ENCODE measurements at places on chromosomes 1 and 21.

GRCh38 chr1:90474158-90474557 lies 242.9 kb downstream of the BARHL2 start:
- DNase-seq = no peak

DNA sequence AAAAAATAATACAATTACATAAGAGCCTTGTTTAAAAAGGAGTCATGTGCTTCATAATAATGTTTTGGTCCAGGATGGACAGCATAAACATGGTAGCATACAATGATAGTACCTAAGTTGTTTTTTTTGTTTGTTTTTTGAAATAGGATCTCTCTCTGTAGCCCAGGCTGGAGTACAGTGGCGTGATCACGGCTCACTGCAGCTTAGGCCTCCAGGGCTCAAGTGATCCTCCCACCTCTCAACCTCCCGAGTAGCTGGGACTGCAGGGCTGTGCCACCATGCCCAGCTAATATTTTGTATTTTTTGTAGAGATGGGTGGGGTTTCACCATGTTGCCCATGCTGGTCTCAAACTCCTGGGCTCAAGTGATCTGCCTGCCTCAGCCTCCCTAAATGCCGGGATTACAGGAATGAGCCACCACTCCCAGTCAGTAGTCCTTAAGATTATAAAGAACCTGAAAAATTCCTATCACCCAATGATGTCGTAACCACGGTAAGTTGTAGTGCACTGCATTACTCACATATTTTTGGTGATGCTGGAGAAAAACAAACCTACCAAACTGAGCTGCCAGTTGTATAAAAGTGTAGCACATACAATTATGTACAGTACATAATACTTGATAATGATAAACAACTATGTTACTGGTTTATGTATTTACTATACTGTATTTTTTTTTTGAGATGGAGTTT lies 22.4 kb upstream of the RCOR3 start:
- no peak for DNase-seq

- DNase-seq = no peak
Measured at GRCh38 chr21:38377165-38378088, 120.6 kb downstream of the KCNJ15 start.

- DNase-seq = no peak
Measured at GRCh38 chr21:35163411-35163810, 114.3 kb upstream of the RUNX1 start.

DNA sequence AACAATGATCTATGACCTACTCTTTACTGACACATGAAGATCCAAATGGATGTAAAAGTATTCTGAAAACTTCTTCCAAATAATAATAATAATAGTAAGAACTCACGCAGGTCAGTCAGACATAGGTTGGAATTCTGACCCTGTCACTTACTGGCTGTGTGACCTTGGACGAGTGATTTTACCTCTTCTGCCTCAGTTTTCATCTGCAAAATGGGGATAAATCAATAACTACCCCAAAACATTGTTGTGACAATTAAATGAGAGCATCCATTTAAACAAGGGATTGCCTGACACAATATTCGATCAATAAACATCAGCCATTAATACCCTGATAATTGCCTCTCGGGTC lies 556 bp downstream of the MECR start:
- no peak for DNase-seq

- DNase-seq = no peak
Measured at GRCh38 chr1:44044071-44044801, 13.0 kb upstream of the SLC6A9 start.

DNA sequence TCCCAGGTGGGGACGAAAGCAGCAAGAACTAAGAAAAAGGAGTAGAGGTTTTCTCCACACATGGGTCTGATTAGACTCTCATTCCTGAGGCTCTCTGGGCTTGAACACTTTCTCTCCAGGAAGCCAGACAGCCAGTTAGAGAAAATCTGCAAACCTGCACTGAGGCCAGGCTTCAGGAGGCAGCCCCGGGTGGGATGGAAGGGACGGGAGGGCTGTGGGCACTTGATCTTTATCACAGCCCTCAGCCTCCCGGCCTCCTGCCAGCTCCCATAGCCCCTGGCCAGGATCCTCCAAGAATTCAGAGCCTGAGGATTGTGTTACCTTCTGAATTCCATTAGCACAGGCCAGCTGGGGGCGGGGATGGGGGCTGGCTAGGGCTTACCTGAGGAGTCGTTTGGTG lies 40.1 kb downstream of the SERTAD4 start:
- no peak for DNase-seq

- DNase-seq = no peak
Measured at GRCh38 chr1:108034396-108034795, 69.4 kb upstream of the VAV3 start.

GRCh38 chr1:168050307-168050706 lies 86.4 kb downstream of the GPR161 start:
- DNase-seq = no peak

DNA sequence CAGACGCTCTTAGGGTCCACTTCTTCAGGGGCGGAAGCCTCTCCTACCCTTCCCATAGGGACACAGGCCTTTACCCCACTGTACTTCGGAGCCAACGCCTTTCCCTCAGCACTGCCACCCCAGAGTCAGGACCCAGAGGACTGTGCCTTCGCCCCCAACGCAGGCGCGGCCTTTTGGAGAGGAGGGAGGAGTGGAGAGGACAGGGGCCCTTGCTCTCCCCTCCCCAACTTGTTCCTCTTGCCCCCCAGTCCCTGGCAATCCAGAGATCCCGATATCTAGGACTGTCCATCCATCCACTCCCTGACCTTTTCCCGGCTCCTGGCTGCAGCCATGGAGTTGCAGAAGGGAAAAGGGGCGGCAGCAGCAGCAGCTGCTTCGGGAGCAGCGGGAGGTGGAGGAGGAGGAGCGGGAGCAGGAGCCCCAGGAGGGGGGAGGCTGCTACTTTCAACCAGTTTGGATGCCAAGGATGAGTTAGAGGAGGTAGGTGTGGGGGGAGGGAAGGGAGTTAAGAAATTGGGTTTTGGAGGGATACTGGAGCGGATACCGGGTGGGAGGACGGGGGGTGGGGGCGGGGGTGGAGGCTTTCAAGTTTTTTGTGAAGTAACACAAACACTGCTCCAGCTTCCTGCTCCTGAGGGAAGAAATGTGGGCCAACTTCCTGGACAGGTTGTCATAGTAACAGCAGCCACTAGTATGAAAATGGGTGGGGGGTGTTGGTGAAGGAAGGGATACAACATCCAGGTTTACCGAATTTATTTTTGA lies 636 bp downstream of the INTS3 start:
- peak; percentile 14 for DNase-seq

DNA sequence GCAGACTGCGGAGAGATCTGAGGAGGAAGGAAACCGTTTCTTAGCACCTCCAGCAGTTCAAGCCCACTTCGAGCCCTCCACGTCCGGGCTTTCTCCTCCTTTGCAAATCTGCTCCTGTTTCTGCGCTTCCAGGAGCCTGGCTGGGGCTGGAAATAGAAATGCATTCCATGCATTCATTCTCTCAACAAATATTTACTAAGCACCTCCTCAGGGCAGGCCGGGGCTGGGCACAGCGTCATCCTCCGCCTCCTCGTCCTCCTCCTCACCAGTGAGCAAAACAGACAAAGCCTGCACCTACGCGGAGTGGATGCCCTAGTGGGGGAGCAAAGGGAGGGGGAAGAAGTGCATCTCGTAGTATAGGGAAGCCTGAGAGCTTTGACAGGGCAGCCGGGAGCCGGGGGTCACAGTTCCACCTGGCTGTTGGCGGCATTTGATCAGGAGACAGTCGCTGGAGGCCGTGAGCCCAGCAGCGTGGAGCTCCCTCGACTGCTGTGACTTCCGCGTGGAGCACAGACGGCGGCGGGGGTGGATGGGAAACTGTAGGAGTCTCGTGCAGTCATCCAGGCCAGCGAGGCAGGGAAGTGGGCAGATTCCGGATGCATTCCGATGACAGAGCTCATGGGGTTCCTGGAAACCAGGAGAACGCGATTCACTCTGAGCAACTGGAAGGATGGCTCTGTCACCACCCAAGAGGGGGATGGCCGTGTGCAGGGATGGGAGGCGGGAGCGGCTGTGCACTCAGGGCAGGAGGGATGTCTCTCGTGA lies 93.5 kb downstream of the SIK1 start:
- no peak for DNase-seq

DNA sequence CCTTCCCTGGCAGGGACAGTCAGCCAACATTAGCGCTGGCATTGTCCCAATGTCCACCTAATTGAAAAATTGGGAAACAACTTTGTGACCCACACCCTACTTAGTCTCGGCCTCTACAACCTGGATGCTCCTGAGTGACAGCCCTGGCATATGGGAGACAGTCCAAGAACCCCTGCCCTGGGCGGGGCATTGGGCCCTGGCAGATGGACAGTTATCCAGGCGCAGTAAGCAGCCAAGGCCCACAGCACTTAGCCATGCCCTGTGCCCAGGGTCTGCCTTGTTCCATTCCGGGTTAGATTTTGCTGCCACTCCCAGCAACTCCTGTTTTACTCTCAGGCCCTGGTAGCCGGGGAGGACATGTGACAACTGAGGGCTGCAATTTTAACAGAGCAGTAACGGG lies 50.3 kb downstream of the NFASC start:
- no peak for DNase-seq

DNA sequence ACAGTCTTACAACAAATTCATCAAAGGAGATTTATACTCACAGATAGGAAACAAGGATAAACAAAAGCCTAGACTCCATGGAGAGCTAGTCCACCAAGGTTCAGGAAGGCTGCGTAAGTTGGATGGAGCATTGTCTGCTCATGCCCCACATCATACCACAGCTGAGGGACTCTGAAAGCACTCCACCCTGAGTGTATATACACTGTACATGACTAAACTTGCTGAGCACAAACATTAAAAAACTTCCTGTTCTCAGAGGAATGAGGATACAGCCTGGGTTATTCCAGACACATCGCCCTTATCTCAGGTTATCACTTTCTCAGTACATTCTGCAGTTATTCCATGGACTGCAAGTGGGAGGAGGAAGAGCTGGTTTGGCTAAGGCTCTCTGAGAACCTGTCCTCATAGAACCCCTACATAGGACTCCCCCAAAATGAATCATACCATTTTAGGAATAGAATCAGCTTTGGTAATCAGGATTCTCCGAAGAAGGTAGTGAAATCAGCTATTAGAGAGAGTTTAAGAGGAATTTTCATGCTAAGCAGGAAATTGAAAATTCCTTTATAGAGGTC lies 58.0 kb upstream of the PRMT6 start:
- DNase-seq = no peak

- DNase-seq = no peak
Measured at GRCh38 chr1:87394513-87394912, 65.8 kb downstream of the LMO4 start.

DNA sequence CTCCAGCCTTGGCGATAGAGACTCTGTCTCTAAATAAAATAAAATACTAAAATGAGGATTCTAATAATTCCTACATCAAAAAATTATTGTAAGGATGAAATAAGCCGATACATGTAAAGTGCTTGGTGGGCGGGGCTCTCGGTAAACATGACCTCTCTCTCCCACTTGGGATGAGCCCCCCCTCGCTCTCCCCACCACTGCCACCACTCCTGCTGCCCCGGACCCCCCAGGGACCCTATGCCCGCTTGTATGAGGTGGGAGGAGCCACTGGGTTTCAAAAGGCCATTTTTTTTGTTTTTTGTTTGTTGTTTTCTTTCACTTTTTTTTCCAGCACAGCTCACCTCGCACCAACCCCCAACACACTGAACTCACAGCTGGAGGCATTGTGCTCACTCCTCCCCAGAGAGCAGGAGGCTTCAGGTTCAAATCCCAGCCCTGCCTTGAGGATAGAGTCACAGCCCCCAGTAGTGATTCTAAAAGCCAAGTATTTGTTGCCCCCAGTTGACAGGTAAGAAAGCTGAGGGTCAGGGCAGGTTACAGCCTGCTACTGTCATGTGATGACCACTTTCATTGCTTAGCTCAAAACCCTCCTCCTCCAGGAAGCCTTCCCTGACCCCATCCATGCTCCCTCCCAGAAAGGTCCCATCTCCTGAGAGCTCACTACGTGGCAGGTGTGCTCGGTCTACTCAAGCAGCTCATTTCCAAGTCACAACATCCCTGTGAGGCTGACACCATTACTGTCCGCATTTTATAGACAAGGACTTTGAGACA lies 4.2 kb downstream of the SDC3 start:
- DNase-seq = no peak
